ENCODE measurements at places on chromosomes 13 and 19.

DNA sequence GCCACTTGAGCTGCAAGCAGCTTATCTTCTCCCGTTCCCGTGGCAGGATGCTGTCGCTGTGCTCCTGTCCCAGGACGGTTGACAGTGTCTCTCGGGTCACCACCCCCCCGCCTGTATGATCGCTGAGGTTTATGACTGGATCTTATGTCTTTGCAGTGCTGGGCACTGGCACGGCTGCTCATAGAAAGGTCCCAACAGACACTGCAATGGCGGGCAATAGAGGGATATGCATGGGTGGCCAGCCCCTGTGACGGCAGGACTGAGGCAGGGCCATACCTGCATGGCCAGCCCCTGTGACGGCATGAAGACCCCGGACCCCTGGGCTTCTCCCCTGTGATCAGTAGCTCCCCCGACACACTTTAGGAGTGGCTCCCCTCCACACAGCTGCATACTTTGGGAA lies 307.2 kb downstream of the TEX29 start:
- DNase-seq: no peak

DNA sequence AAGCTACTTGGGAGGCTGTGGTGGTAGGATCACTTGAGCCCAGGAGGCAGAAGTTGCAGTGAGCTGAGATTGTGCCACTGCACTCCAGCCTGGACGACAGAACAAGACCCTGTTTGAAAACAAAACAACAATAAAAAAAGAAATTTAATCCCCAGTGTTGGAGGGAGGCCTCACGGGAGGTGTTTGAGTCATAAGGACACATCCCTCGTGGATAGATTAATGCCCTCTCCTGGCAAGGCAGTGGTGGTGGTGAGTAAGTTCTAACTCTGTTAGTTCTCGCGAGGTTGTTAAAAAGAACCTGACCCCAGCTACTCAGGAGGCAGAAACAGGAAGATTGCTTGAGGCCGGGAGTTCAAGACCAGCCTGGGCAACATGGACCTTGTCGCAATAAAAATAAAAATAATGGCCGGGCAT lies 27.6 kb upstream of the SIN3B start:
- DNase-seq: no peak

DNA sequence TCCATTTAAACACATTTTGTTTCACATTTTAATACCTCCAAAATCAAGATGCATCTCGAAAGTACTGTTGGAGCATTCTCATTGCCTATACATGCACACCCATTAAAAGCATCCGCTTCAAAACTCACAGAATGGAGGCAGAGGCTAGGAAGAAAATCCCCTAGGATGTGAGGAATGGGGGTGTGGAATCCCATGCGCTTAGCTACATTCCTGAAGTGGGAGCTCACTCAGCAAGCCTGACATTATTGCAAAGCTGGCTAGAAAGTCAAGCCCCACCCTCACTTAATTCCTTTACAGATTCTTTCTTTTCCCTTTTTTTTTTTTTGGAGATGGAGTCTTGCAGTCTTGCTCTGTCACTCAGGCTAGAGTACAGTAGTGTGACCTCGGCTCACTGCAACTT lies 4.6 kb upstream of the FAM32A start:
- no peak for DNase-seq

DNA sequence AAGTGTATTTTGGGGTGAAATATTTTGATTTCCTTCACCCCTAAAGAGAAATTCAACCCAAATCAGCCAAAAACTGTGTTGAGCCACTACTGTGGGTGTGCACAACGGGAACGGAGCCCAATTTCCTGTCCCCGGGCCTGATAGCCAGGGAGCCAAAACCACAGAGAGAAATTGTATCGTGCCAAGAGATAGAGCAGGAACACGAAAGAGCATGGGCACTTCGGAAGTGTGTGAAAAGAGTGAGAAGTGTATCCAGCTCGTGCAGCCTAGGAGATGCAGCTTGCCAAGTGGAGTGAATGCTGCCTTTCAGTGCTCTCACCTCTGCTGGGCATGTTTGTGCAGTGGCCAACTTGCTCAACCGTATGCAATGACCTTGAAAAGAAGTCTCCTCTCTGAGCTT lies 19.4 kb upstream of the PLEKHF1 start:
- DNase-seq: no peak

GRCh38 chr19:647566-648284 lies 8.0 kb downstream of the FGF22 start:
- DNase-seq: no peak

GRCh38 chr19:13841962-13842290 lies 35.0 kb upstream of the NANOS3 start:
- DNase-seq: no peak

- DNase-seq: no peak
Observed at GRCh38 chr19:4879041-4879440, 11.6 kb upstream of the PLIN3 start.

GRCh38 chr13:50691681-50692263 lies 151.7 kb downstream of the DLEU7 start:
- no peak for DNase-seq

GRCh38 chr13:20105161-20105689 lies 55.6 kb downstream of the GJA3 start:
- no peak for DNase-seq

DNA sequence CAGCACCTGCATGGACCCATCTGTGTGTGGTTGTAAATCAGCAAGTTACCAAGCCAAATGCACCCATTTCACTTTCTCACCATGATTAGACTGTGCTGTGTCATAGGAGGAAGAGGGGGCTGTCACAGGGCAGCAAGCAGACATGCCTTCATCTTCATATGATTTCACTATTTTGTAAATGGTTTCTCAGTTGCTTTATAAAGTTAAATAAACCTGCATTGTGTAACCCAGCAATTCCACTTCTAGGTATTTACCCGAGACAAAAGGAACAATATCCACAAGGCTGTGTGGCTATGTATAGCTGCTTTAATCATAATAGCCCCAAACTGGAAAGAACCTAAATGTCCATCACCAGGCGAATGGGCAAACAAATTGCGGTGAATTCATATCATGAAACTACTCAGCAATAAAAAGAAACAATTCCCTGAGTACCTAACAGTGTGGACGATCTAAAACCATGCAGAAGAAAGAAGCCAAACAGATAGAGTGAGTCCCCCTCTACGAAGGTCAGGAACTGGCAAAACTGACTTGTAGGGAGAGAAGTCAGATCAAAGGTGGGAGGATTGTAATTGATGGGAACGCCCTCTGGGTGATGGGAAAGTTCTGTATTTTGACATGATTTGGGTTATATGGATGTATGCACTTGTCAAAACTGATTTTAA lies 185.4 kb downstream of the COL4A1 start:
- no peak for DNase-seq

DNA sequence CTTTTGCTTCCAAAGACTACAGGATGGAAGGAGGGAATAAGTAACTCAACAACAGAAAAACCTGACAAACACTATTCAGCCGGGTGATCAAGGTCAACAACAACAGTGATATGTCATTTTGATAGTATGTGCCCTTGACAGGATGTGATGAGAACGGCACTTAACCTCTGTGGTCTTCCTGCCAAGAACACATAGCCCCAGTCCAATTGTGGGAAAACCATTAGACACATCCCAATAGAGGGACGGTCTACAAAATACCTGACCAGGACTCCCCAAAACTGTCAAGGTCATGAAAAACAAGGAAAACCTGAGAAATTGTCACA lies 43.1 kb upstream of the AMER2 start:
- DNase-seq: no peak

DNA sequence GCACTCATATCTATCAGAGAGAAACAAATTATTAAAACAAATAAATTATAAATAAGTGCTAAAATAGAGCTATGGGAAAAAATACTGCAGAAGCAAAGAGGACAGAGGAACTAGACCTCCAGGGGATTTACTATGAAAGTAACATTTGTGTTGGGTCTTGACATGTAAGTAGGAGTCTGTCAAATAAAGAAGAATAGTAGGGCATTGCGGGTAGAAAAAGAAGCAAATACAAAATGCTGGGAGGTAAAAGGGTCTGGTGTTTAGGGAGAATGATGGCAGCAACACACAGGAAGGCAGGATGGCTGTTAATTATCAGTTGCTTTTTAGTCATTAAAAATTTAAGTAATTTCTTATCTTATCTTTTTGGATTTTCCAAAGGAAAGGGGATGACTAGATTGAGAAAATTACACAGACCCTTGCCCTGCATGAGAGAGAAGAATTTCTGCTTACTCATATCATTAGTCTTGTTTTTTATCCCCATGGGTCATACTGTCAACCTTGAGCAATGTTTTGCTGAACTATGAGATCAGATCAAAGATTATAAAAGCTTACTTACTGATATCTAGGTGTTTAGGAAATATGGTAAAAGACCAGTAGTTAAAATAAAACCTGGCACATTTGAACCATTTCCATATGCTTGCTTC lies 472.7 kb downstream of the DIAPH3 start:
- DNase-seq: no peak

Data from CD4-positive, alpha-beta T cell treated with Interleukin-12 subunit alpha and Interleukin-12 subunit beta, for 1 hour (primary cell).